Activated CD4-positive, alpha-beta memory T cell treated with anti-CD3 and anti-CD28 coated beads for 36 hours (primary cell): ENCODE measurements at places on chromosomes 7 and 10.

DNA sequence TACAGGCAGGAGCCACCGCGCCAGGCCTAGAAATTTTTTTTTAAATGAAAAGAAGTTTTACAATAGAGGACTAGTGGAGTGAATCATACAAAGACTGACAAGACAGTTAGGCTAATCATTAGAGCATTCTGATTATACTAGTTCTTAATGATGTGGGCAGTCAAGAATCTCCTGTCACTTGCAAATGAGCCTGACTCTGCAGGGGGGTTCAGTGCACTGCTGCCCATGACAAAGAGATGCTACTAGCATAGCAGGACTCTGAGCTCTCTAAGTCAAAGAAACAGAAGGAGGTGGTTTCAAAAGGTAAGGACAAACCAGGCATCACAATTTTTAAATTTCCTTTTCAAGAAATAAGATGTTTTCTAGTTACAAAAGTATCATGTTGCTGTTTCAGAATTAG, 59.0 kb downstream of the CCDC6 start:
- H3K4me3 ChIP-seq = no peak overlapping the region
- H3K4me1 ChIP-seq = peaks cover 4% of the 10 kb centered on the region
- H3K27me3 ChIP-seq = no peaks in the 10 kb centered on the region
- H3K27ac ChIP-seq = no peak overlapping the region

DNA sequence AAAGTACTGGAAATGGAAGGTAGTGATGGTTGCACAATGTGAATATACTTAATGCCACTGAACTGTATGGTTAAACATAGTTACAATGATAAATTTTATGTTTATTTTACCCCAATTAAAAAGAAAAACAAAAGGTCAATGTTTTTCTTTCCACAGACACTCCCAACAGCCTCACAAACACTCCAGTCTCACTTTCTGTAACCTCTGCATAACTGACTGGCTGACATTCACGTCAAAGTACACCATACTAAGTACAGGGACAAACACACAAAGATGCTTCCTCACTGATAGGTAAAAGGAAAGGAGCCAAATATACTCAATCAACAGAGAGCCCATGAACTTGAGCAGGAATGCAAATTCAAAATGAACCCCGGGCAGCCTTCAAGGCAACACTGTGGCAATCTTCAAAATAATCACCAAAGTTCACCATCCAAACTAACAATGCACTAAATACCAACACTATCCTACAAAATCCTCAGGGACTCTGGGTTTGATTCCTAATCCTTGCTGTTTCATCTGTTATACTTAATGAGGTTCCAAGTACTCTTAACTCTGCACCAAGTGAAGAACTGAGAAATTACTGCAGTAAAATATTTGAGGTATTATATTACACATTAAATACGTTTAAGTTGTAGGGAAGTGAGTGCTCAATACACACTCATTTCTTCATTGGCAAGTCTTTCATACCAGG, 90.8 kb downstream of the ARMH3 start:
- peaks cover 10% of the 10 kb centered on the region for H3K36me3 ChIP-seq
- H3K4me3 ChIP-seq = no peak overlapping the region
- no peak for DNase-seq
- H3K4me1 ChIP-seq = peaks cover 21% of the 10 kb centered on the region

DNA sequence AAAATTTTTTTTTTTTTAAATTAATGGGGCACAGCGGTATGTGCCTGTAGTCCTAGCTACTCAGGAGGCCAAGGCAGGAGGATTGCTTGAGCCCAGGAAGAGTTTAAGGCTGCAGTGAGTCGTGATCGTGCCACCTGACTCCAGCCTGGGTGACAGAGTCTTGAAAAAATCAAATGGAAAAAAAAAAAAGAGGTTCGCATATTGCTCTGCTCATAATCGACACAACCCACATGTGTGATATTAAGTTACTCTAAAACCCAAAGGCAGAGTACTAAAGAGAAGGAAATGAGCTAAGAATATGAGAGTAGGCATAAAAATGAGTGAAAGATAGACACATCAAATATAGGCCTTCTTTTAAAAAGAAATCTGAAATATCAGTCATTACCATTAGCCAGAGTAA, 66.3 kb downstream of the IGF2BP3 start:
- H3K4me1 ChIP-seq = peaks cover 31% of the 10 kb centered on the region
- H3K36me3 ChIP-seq = no peaks in the 10 kb centered on the region
- DNase-seq = peak; percentile 38

DNA sequence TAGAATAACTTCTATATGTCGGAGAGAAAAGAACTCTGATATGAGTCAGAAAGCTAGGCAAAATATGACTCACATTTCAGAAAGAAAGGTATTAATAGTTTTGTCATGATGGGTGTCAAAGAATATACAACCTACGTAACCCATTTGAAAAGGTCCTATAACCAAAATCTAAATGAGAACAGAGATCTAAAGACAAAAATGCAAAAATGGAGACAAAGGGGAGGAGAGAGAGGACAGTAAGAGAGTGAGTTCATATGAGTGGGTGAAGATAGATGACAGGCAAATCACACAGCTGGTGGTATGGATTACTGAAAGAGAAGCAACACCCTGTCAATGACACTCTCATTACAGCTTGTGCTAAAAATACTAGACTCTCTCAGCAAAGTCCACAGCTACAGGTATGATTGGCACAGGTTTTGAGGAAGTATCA, 25.6 kb downstream of the ANKMY2 start:
- H3K27me3 ChIP-seq = no peaks in the 10 kb centered on the region
- peak overlapping the region; percentile 63 for H3K27ac ChIP-seq
- H3K36me3 ChIP-seq = peaks cover 31% of the 10 kb centered on the region
- no peak for DNase-seq
- peaks cover 10% of the 10 kb centered on the region for H3K4me1 ChIP-seq
